ENCODE measurements at places on chromosomes 16 and 17.

DNA sequence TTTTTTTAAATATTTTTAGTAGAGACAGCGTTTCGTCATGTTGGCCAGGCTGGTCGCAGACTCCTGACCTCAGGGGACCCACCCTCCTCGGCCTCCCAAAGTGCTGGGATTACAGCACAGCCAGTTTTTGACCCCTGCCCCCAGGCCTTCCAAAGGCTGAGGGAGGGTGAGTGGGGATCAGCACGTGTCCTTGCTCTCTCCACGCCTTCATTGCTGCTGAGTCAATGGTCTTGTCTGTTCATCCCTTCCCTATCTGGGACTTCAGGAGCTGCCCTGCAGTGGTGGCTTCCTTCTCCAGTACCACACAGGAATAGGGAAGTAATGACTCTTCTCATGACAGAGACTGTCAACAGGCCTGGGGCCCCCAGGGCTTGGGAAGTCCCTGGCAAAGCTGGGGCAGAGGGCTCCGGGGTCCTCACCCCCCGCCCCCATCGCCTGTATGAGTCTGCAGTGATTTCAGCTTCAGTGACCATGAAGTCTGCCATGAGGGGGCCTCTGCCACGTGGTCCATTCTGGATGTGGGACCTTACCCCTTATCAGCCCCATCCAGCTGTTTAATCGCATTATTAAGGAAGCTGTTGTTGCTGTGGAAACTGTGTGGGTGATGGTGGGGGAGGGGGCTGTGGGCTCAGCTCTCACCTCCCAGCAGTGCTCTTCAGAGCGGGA, 6.1 kb downstream of the ABCC3 start:
- no peak for DNase-seq

GRCh38 chr16:24520983-24521382, 18.4 kb upstream of the RBBP6 start:
- no peak for DNase-seq

DNA sequence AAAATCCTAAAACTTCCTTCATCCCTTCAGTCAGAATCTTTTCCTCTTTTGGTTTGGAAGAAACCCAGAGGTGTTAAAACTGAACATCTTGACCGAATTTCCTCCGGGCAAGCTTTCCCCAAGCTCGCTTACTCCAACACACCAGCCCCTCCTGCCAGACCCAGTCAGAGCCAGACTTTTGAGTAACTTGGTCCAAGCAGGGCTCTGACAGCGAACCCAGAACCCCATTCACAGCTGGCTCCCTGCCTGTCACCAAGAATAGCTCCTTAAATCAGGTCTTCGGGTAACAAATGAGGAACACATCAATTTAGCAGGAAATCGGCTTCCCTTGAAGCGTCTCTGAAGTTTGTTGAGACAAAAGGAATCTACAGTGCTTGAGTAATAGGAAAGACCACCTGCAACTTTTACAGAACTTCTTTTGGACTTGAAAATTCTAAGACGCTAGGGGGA, 27.3 kb downstream of the GAS7 start:
- DNase-seq: no peak

- DNase-seq: no peak
Observed at GRCh38 chr17:80224683-80225082, 4.5 kb downstream of the SLC26A11 start.

- DNase-seq: no peak
Observed at GRCh38 chr16:2818272-2818876, 1.3 kb downstream of the PRSS21 start.
